ENCODE measurements at places on chromosomes 7 and 10.

GRCh38 chr7:158477866-158478265 is 109.8 kb downstream of the PTPRN2 start:
- DNase-seq: no peak

DNA sequence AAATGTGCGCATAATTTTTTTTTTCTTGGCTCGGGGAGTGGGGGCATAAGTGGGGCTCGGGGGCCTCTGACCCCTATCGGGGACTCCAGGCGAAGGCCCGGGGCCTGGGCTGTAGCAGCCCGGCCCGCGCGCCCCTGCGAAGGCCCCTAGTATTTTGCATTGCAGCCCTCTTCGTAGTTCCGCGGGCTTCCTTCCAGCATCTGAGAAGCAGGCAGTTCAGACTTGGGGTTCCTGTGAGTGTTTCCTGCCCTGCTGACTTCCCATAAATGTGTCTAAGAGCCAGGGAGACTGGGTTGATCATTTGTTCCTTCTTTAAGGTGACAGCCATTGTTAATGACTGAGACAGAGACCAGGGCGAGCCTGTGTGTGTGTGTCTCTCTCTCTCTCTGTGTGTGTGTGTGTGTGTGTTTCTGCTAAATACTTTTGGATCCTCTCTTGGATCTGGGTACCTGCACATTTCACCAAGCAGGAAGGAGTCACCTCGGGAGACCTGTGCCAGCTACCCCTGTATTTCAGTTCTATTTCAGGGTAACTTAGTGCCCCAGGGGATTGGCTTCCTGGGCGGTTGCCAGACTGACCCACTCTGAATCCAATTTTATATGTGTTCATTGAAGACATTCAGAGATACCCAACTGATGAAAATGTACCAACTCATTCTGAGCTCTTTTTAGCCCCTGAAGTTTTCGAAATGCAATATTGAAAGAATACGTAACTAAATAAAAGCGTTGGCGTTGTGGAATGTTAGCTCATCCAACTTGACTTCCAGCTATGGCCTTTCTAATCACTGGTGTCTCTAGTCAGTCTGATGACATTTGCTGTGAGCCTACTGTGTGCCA is 805 bp downstream of the MSRB2 start:
- no peak for DNase-seq

DNA sequence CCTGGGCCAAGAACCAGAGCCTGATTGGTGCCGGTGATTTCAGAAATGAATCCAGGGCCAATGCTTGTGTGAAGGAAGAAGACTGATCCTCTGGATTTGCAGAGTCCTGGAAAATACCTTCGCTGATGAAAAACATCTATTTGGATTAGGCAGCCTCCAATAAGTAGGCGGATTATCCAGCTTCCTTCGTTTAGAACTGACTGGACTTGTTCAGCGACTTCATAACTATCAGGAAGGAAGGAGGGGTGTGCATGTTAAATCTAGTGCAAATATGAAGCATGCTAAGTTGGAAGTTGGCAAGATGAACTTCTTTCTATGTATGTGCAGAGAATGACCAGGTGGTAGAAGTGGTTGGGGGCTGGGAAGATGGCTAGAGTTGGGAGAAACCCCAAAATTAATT is 41.0 kb downstream of the NKX2-3 start:
- DNase-seq: no peak

GRCh38 chr7:18494821-18495408 is 634 bp upstream of the HDAC9 start:
- no peak for DNase-seq

DNA sequence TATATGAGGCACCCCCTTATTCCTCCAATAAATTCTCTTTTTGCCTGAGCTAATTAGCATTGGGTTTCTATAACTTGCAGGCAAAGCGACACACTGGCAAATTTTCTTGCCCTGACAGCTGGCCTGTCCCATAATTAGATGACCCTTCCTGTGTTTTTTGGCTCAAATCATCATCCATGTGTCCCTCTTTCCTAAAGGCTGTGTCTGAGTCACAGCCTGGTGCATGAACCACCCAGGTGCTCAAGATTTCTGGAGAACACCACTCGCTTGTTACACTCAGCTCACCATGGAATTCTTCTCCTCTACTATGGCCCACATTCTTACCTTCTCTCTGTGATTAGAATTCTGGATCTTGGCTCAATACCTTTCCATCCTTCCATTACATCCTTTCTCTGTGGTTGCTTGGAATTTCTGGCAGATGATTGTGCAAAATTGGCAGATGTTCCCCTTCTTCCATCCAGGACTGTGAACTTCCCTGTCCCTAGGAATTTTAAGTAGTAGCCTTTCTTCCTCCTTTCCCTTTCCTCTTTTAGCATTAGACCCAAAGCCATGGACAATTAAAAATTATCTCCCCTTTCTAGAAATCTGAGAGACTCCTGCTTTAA is 116.0 kb upstream of the ANKRD1 start:
- no peak for DNase-seq

DNA sequence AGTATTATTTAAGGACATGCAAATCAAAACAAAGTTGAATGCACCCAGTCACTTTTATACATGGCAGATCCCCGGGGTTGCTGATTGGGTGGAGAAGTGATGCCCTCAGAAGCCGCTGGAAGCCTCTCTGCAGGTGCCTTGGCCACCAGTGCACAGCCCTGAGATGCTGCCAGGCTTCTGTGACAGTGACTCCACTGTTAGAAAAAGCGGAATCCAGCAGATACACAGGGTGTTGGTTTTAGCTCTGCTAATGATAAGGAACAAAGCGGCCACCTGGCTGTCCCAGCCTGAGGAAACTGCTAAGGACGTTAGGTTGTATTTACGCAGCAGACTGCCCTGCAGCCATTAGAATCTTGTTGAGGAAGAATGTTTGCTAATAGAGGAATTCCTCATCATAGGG is 47.5 kb downstream of the JAKMIP3 start:
- no peak for DNase-seq

DNA sequence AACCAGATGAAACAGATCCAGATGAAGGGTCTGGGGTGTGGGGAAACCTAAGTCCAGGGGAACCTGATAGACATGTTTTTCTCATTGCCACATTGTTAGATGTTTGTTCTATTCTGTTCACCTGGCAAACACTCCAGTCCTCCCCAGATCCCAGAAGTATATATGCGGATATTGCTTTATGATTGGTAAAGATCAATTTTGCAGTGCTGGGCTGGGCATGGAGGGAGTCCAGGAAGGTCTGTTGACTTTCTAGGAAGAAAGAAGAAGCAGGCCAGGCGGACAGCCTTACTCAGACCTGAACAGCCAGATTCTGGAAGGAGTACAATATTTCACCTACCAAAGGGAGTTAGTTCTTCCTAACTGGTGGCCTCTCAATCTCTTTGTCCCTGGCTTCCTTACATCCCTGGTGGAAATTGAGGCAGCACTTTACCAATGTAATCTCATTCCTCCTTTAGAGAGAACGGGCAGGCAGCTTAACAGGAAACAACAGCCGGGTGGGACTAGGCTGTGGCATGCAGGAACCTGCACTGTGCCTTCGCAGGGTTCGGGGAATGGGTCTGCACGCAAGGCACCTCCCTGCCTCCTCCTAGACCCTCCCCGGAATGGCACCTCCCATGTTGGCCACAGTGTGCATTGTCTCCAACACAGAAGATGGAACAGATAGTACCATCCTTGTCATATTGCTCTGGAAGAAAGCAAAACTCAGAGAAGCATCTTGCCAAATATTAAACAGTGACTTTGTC is 930 bp downstream of the GIMAP6 start:
- DNase-seq: no peak

DNA sequence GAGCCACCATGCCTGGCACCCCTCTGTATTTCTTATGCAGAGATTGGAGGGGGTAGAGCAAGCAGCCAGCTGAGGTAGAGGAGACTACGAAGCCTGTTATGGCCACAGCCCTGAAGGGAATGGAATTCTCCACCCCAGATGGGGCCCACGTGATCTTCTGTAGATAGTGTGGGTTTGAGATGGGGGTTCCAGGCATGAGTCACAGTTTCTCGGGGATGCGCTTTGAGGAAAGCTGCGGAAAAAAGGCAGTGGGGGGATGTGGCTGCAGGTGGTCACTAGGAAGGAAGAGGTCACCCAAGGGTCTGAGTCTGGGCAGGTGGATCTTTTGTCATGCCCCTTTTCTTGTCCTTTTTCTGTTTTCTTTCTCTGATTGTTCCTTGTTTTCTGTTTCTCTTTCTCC is 11.5 kb downstream of the FAM131B start:
- no peak for DNase-seq

DNA sequence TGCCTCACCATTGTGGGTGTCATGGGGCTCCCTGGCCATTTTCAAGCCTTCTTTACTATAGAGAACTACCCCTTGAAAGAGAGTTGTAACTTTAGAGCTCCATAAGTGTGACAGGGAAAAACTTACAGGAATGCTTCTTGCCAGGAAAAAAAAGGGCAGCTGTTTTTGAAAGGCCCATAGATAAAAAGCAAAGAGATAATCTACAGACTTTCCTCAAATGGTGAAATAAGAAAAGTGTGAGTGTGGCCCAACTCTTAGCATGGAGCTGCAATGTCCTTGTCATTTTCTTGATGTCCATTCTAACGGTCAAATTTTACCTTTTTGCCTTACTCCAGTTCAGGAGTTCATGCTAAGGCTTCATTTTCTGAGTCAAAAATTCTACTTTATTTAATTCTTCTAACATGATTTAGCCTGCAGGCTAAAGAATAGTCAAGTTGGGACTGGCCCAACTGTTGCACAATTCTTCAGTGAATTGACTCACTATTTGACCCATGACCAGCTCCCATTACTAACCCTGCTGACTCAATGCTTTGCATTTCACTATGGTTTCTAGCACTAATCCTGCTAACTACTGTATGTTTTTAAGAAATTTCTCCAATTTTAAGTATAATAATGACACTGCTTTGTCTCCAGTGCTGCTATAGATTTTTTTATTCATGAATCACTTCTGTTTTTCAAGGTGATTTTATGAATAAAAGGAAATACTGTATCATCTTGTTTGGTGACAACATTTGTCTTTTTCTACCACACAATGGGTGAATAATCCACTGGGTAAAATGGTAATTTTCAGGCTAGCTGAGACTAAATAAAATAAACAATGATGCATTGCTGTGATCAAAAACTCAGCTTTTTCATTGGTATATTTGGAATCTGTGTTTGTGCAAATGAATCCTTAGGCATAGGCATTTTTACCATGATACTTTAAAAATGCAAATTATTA is 41.4 kb upstream of the SGCE start:
- DNase-seq: peak; percentile 76

DNA sequence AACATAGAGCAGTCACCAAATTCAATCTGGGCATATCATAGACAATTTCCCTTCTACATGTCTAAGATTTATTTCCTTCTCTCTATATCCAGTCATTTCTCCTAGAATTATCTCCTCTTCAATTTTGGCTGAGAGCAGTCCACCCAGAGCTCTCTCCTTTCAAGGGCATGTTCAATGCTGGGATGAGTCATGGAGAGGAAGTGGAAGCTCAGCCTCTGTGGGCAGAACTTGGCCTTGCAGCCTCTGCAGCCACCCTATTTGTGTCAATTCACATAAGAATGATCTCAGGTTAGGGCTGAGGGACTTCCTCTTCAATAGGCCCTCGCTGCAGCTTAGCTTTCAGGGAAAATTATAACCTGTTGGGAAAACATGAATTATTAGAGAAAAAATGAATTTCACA is 560.8 kb downstream of the POM121L12 start:
- DNase-seq: peak; percentile 31

GRCh38 chr7:116686812-116687419 is 14.9 kb downstream of the MET start:
- DNase-seq: no peak

- DNase-seq: no peak
Measured at GRCh38 chr10:130470286-130470685, 334.1 kb downstream of the GLRX3 start.

DNA sequence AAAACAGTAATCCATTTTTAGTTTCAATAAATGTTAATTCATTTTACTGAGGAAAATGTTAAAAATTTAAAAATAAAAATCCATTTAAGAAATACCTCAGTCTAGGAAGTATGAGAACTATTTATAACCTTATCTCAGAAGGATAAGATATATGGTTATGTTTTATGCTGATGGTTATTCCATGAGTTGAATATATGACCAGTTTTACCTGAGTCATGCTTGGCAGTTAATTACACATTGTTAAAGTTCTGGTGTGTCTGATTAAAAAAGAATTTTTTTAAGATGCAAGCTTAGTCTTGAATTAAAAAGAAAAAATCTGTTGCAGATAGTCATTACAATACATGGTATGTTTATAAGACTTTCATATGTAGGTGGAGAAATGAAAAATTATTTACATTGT is 191.7 kb downstream of the ARL4A start:
- no peak for DNase-seq

DNA sequence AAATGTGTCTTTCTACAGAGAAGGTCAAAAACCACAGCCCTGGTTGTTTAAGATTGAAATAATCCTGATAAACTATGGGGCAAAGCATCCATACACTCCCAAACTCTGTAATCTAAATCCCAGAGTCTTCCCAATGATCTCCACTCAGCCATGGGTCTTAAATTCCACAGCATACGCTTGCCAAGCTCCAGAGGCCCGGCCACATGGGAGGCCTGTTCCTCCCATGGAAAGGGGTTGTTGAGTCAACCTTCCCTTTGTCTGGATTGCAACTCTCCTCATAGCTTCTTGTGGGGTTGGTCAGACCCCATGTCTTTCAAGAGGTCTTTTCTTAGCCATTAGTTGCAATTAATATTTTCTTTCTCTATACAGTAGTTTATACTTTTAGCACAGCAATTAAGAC is 718 bp upstream of the STEAP4 start:
- no peak for DNase-seq

DNA sequence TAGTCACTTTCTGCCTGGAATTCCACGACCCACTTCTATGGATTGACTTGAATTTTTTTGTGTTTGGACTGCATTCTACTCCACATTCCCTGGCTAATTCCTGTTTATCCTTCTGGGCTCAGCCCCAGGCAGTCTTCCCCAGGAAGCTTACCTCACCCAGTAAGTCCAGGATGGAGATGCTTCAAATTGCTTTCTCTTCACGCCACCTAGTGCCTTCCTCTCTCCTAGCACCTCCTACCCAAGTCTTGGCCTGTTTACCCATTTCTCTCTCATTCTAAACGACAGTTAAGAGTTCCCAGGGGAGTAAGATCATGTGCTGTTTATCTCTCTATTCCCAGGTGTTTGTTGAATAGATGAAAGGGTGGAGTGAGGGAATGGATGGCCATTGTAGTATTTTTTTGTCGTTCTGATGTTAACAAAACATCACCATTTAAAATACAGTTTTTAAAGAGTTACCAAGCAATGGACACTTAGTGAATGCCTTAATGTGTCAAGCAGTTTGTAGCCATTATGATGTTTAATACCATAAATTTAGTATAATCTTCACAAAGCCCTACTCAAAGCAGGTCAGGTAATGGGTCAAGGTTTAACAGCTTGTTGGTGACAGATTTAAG is 45.5 kb upstream of the TARP start:
- peak; percentile 45 for DNase-seq

- DNase-seq: no peak
Measured at GRCh38 chr7:72710983-72711382, 117.0 kb downstream of the TYW1B start.
